GOT3 (cell line): ENCODE measurements at places on chromosomes 7 and 10.

GRCh38 chr7:108461840-108462239 lies 5.6 kb upstream of the NRCAM start:
- no peak for DNase-seq

DNA sequence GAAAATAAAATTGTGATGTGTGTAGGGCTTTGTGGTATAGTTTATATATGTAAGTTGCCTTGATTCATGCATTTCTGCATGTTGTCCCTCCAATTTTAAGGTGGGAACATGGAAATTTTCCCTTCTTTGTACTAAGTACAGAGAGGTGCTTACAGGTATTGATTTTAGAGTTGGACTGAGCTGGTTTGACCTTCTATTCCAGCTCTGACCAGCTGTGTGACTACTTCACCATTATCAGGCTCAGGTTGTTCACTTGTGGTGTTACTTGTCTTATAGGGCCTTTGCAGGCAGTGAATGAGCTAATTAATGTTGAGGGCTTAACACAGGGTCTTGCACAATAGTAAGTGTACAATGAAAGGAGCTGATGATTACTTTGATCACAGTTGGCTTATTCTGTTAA lies 16.3 kb downstream of the ZNF804B start:
- DNase-seq, result no peak

- DNase-seq, result no peak
Measured at GRCh38 chr7:134694767-134695166, 48.1 kb downstream of the BPGM start.

GRCh38 chr10:47058961-47059391 lies 147.7 kb downstream of the PTPN20 start:
- no peak for DNase-seq

GRCh38 chr10:91613411-91614187 lies 19.3 kb downstream of the PPP1R3C start:
- DNase-seq, result peak; percentile 20

DNA sequence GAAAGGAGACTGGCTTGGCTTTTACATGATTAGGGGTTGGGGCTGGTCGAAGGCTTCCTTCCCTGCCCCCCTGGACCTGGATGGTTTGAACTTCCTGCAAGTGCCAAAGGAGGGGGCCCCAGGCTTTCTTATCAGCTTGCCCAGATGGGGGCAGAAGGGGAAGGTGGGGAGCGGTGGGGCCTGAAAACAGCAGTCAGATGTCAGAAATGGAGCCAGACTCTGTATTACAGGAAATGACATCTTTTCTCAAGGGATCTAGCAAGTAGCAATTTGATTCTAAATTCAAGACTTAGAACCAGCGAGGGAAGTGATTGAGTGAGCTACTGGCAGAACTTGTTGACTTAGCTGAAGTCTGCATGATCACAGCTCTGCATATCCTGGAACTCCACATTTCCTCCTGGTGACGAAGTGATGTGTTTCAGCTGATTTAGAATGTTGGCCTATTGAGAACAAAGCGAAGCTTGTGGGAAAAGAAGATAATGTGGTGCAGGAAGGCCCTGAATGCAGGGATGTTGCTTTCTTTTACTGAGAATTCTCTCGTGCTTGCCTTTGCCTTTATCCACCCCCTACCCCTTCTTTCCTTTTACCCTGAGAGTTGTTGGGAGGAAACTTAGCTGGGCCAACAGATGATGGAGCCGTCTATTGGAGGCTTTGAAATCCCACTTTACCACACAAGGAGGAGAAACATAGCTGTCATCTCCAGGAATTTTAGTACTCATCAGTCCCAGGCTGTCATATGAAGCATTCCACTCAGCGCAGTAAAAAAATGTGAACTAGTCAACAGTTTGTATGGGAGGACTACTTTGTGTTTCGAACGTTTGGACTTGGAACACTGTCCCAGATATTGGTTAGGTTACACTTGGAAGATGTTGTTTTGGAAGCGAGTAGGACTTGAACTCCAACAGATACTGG lies 43.2 kb downstream of the CCNY start:
- DNase-seq, result no peak

GRCh38 chr10:61391281-61391680 lies 61.9 kb downstream of the TMEM26 start:
- DNase-seq, result no peak

GRCh38 chr7:13282377-13282980 lies 595.0 kb downstream of the ARL4A start:
- no peak for DNase-seq

DNA sequence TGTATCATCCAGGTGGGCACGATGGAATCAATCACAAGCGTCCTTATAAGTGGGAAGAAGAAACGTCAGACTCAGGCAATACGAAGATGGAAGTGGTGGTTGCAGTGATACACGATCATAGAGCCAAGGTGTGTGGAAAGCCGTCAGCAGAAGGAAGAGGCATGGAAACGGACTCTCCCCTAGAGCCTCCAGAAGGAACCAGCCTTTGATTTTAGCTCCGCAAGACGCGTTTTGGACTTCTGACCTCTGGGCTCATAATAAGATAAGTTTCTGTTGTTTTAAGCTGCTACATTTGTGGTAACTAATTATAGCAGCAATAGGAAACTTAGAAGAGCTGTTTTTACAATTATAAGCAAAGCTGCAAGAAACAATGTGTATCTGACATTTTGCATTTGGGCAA lies 14.8 kb downstream of the FANK1 start:
- DNase-seq, result no peak

- peak; percentile 41 for DNase-seq
Measured at GRCh38 chr7:131244259-131244852, 83.3 kb upstream of the MKLN1 start.

DNA sequence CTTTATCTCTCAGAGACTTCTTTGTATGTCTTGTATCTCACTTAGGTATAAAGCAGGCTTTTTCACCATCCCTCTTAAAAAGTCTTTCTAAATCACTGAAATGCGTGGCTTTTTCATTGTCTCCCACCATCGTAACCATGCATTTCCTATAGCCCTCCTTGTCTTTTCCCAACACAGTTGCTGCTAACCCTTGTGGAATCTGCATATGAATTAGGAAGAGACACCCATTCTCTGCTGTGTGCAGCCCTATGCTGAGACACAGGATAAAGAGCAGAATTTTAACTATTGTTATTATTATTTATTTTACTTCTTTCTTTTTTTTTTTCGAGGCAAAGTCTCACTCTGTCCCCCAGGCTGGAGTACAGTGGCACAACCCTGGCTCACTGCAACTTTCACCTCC lies 804.3 kb upstream of the COBL start:
- DNase-seq, result no peak
